ENCODE measurements at places on chromosomes 2 and 18.

DNA sequence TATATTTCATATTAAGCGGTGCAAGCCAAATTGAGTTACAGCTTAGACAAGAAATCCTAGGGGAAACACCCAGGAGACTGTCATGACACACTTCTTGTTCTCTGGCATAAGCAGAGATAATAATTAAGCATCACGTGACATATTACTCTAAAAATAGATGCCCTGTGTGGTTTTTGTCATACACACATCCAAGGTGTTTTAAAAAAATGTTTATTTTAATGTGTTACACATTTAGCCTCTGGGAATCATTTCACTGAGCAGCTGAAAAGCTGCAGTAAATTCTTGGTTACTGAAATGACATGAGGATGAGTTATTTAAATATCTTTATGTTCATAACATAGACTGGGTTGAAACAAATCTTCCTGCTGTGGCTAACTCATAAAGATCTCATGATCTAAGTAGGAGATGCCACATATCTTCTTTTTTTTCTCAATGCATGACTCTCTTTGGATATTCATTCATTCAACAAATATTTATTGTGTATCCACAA is 38.0 kb upstream of the ERMN start:
- DNase-seq: no peak

DNA sequence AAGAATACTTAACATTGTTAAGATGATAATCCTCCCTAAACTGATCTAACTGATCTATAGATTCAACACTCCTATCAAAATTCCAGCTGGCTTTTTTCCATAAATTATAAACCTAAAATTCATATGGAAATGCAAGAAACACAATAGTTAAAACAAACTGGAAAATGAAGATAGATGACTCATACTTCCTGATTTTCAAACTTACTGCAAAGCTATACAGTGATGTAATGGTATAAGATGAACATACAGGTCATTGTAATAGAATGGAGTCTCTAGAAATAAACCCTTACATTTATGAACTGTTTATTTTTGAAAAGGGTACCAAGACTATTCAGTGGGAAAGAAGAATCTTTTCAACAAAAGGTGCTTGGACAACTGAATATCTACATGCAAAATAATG is 32.3 kb downstream of the UBXN4 start:
- no peak for DNase-seq

DNA sequence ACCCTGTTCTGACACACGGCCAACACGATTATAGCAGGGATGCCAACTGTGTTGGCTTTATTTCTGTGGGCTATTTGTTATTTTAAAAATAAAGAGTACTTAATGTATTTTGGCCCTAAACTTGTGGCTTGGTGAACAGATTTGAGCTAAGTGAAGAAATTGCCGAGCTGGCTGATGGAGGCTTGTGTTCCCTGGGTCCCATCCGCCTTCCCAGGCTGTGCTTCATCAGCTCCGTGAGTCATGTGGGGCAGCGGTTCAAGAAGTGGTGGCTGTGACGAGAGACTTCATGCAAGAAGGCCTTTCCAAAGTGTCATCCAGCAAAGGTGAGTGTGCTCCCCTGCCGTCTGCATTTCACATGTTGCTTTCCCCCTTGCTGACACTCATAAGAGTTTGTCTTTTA is 73.6 kb upstream of the NCK2 start:
- no peak for DNase-seq

- DNase-seq: no peak
These were observed 160.1 kb downstream of the THADA start for GRCh38 chr2:43435746-43436145.

- peak; percentile 64 for DNase-seq
These were observed 16.4 kb upstream of the FBLN7 start for GRCh38 chr2:112121682-112122254.

GRCh38 chr2:58449286-58450010 is 208.3 kb upstream of the FANCL start:
- peak; percentile 8 for DNase-seq

DNA sequence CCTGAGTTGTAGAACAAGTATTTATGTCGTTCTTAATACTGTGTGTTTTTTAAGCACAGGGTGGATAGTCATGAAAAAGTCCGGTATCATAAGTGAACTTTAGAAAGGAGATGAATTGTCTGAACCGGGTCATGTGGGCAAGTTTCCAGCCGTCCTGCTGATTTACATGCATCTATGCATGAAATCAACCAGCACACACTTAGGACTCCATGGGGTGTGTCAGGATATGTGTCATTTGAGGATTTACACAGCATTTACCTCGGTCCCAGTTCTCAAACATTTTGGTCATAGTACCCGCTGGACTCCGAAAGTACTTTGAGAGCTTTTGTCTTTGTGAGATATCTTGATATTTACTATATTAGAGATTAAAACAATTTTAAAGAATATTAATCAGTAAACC is 47.5 kb upstream of the TWSG1 start:
- DNase-seq: no peak

DNA sequence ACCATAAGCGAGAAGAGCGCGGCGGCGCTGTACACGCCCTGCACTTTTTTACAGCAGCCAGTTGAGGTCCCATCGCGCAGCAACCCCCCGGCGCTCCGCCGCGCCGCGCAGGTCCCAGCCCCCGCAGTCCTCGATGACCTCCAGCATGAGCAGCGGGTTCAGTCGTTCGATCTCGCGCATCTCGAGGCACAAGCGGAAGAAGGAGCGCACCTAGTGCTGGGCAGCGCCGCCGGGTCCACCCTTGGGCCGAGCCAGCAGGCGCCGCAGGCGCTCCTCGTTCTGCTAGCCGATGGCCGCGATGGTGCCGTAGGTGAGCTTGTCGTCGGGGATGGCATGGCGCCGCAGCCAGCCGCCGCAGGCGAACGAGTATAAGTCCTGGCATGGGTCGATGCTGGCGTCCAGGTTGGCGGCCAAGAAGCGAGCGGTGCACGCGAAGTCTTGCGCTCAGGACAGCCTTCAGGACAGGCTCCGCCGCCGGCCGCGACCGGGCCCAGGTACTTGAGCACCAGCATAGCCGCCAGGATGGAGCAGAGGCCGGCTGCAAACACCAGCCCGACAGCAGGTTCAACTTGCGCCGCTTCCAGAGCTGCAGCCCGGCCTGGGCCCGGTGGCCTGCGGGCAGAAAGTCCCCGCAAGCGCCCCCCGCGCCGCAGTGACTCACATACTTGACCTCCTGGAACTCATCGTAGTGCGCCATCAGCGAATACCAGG is 8.3 kb downstream of the ALPP start:
- no peak for DNase-seq

- no peak for DNase-seq
These were observed 18.4 kb downstream of the SH2D6 start for GRCh38 chr2:85436836-85437487.

DNA sequence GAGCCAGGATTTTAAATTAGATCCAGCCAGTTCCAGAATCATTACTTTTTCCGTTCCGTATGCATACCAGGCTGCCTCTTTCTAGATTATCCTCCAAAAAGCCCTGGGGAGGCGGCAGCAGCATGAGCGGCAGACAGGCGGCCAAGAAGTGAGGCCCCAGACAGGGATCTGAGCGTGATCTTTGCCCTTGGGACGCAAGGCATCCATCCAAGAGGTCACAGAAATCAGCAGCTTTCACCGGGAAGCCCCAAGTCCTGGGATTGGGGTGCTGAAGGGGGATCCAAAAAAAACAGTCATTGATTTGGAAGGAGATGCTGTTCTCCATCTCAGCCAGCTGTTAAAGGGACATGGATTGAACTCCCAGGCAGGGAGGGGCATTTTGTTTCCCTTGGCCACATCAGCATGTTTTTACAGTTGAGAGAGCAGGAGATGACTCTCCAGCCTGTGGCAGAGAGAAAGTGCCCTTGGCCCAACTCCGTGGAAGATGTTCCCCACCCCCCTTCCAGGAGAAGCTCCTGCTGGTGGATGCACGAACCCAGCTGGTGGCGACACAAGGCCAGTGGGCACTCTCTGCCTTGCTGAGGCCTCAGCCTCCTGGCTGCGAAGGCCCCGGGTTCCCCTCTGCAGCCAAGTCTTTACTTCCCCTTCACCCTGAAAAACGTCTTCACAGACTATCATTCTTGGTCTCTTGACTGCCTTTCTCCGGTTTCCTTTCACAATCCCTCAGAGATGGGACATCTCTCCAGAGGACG is 265.6 kb downstream of the ANAPC1 start:
- DNase-seq: peak; percentile 20

DNA sequence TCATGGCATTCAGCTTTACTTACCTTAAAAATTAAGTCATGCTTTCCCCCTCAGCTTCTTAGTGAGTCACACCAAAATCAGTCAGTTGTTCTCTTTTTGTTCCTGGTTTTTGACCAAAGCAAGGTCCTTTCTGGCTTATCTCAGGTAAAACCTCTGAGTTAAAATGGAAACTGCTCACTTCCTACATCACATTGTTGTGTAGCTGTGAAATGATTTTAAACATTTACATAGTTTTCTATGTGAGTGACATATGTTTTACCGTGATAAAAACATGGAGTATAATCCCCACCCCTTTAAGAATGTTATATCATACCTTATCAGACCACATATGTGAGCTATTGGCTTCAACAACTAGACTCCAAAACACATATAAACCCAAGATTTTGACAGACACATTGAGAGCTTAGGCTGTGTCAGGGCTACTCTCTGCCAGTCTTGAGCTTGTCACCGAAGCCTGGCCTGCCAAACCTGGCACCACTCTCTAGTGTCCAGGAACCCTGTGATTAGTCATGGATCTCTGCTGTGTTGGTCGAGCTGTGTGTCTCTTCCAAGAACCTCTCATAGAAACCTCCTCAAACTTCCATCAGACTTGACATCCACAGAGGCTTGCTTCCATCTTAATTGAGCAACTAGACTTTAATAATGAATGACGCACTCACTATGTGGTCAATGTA is 294.5 kb upstream of the FBXO11 start:
- no peak for DNase-seq

- no peak for DNase-seq
These were observed 30.2 kb downstream of the PRKCE start for GRCh38 chr2:45681675-45682074.

DNA sequence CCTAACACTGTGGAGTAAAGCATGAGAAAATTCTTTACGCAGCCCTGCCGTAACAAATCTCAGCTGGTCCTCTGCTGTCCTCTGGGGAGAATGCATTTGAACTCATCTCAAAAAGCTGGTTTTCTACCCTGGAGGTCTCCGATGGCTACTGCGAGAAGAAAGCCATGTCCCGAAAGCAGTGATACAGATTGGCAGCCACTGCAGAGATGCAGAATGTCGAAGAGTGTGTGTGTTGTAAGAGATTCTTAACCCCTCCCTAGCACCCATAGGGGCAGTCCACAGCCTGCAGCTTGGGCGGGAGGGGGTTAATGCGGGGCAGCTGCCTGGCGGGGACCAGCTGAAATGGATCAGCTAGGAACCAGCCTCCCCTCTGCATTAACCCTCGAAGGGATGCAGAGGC is 235.9 kb downstream of the ZNF516 start:
- DNase-seq: no peak

DNA sequence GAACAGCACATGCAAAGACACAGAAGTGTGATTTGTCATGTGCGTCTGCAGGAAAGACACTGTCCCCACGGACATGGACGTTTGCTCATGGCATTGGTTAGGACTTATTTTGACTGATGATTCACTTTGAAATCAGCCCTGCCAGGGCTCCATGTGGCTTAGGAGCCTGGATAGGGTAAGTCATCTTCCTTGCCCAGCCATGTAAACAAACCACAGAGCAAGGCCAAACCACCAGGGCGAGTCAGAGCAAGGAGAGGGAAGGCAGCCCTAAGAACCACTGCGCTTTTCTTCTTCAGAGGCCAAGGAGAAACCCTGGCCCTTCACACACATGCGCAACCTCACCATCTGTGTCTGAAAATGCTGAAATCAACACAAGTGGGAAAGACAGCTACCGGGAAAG is 88.8 kb downstream of the GFPT1 start:
- DNase-seq: no peak

DNA sequence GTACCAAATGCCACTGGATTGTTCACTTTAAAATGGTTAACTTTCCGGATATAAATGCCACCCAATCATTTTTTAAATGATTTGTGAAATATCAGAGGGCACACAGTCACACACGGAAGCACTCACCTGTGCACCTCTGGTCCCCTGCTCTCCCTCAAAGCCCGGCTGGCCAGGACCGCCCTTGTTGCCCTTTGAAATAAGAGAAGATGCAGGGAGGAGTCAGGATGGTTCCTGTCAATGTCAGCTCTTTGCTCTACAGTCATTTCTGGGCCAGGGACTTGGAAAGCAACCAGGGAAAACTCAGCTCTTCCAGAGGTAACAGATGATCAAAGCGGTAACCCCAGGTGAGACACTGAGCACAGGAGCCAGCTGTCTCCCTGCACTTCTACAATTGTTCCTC is 60.7 kb downstream of the COL6A3 start:
- DNase-seq: no peak

- no peak for DNase-seq
These were observed 125.5 kb downstream of the MC4R start for GRCh38 chr18:60247103-60247502.

- no peak for DNase-seq
These were observed 196.5 kb downstream of the MYO1B start for GRCh38 chr2:191441496-191442214.

GRCh38 chr18:59873641-59874040 is 26.2 kb upstream of the PMAIP1 start:
- DNase-seq: no peak

GRCh38 chr2:54500404-54501205 is 44.5 kb downstream of the SPTBN1 start:
- DNase-seq: no peak

- DNase-seq: no peak
These were observed 106.5 kb downstream of the ZNF532 start for GRCh38 chr18:58970943-58971790.

DNA sequence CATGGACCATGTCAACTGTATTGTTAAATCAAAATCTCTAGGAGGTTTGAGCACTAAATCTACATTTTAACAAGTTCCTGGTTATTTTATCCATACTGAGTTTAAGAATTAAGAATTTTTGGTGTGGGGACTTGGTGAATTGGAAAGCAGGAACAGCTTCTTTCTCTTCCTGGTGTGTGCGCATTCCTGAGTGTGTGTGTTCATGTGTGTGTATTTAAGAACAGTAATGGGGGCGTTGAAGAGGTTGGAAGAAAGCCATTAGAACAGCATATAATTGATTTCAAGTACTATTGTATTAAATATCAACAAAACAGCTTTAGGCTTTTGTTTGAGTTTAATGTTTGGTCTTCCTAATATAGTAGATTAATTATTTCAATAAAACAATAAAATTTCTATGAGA is 801.3 kb upstream of the ID2 start:
- DNase-seq: no peak

DNA sequence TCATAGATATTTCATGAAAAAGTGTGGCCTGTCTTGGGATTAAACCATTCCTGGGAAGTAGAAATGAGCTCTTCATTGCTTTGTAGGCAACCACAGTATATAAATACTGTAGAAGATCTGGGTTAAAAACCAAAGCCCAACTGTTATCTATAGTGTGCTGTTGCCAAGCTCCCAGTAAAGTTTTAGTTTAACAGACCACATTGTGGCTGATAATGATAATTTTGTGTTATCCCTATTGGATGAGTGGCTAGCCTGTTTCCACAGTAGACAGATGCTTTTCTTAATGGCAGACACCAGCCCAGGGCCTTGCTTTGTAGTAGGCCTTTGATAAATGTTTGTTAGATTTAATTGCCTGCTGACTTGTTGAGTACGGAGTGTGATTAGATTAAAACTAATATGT is 52.1 kb downstream of the FMNL2 start:
- no peak for DNase-seq

GRCh38 chr2:86685351-86685750 is 34.7 kb upstream of the RMND5A start:
- no peak for DNase-seq
